Activated CD8-positive, alpha-beta memory T cell treated with anti-CD3 and anti-CD28 coated beads, Interleukin-2, amount 10 ng/mL, durations not matched to agents 7 days and 5 days (primary cell): ENCODE measurements at places on chromosomes 16 and 17.

DNA sequence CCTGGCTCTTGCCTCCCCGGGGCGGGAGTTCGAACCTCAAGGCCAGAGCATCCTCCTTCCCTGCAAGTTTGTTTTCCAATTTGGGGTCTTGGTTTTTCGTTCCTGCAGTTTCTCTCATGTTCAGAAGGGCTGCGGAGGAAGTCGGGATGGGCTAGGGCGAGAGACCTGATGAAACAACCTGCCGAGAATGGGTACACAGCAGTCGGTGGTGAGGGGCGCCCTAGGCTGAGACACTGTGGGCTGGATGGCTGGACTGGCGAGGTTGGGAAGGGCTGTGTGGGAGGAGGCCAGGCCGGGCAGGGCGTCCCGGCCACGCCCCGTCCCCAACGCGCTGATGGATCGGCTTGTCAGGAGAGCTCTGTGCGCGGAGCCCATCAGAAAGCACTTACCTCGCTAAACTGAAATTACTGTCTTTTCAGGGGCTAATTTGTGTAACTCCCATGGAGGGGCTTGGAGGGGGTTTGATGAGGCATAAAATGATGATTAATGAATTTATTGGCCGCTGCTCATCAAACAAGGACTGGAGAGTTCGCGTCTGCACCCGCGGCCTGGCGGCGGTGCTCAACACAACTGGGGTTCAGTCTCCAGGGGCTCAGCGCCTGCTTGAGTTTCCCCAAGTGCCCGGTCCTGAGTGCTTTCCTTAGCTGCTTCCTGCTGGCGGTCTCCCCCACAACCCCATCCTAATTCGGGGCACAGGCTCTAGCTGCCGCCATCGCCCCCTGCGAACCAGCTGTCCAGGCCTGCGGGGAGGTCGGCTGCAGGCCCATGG lies 9.0 kb downstream of the IRX5 start:
- no peak for DNase-seq

GRCh38 chr17:73723317-73723716 lies 79.1 kb upstream of the SDK2 start:
- DNase-seq = no peak

GRCh38 chr17:62870030-62870541 lies 62.0 kb upstream of the MARCHF10 start:
- no peak for DNase-seq

DNA sequence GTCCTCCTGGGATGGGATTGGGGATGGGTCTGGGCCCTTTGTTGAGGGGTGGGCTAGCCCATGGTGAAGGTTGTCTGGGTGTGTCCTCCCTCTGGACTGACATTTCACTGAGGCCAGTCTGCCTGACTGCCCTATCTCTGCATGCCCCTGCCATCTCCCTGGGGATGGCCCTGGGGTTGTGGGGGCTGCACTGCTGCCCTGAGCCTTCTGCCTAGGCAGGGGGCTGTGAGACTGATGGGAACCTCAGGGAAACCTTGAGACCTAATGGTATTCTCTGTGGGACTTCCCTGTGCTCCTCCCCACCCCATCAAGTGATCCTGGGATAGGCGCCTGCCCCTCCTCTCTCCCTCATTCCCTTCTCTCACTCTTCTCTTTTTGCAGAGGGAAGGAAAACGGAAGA lies 19.9 kb downstream of the RAI1 start:
- DNase-seq = no peak

DNA sequence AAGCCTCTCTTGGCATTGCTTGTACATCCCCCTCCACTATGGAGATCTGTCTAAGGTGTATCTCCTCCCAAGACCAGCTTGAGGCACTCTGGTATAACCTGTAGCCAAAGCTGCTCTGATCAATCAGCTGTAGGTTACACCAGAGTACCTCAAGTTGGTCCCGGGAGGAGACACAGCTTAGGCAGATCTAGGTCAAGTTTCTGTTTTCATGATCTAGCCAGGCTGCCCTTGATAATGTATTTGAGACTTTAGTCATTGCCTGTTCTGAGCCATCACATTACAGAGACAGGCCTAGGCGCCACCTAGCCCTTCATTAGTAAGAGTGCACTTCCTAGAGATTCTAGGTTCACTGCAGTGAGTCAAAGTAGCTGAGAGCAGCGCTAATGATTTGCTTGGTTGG lies 31.4 kb downstream of the ASGR1 start:
- DNase-seq = no peak

DNA sequence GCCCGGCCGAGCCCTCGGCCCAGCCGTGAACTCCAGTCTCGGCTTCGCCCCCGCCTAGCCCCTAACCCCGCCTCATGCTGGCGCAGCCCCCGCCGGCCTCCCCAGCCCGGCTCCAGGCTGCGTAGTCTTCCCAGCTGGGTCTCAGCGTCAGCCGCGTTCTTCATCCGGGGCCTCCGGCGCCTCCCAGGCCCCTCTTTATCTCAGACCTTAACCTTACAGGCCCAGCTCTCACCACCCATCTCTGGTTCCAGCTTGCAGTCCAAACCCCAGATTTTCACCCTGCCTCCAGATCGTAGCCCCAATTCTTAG lies at the start of gene PROCA1:
Gene PROCA1 (minus strand): TSS at position 166 of the 309 bp plus-strand sequence. CDS start 228 bp downstream, outside the sequence.
- DNase-seq = peak; percentile 68

- no peak for DNase-seq
Measured at GRCh38 chr16:24273508-24274182, 17.5 kb downstream of the CACNG3 start.

- DNase-seq = peak; percentile 81
Measured at GRCh38 chr16:17359788-17360390, 110.9 kb downstream of the XYLT1 start.

DNA sequence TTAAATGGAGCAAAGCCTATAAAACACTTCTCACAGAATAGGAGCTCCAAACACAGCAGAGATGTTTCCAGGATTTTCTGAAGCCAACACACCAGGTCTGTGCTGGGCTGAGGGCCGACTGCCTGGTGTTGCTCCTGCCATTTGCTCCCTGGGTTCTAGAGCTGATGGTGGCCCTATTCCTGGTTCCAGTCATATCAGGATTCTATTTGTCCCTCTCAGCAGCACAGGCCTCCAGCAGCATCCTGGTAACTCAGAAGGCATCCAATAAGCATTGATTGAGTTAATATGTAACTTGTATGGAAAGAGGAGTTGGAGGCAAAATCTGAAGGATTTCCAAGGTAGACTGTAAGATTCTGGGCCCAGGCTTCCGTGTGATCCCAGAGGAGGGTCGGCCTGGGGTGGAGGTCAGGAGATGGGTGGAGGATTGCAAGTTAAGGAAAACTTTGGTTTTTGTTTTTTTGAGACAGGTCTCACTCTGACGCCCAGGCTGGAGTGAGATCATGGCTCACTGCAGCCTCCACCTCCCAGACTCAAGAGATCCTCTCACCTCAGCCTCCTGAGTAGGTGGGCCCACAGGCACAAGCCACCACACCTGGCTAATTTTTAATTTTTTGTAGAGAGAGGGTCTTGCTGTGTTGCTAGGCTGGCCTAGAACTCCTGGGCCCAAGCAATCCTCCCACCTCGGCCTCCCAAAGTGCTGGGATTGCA lies 5.7 kb downstream of the NUPR1 start:
- no peak for DNase-seq

DNA sequence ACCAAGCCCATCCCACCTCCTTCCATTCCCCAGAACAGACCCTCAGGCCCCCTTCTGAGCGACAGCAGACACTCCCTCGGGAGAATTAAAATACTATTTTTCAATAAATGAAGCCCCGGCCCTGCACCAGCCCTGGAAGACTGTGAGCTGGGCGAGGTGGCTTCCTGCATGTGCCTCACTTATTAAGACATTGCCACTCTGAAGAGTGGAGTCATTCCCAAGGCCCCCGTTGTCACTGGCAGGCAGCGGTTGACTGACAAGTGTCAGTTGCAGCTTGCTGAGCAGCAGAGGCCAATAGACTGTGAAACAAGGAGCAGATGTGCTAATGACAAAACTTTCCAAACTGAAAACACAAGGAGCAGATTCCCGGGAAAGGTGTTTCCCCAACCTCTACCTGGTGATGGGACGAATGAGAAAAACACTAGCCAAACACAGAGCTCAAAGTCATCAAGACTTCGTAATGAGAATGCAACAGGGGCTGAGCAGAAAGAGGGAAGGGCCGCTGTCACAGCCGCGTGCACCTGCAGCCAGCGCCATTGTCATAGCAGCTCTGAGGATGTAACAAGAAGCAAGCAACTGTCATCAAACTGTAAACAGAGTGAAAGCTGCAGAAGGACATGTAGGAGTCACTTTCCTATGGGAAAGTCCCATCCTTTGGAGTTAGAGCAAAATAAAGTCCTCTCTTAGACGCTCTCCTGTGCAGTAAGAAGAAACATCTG lies 232.1 kb downstream of the C16orf78 start:
- peak; percentile 11 for DNase-seq

GRCh38 chr16:26111900-26112299 lies 420.1 kb downstream of the HS3ST4 start:
- no peak for DNase-seq

DNA sequence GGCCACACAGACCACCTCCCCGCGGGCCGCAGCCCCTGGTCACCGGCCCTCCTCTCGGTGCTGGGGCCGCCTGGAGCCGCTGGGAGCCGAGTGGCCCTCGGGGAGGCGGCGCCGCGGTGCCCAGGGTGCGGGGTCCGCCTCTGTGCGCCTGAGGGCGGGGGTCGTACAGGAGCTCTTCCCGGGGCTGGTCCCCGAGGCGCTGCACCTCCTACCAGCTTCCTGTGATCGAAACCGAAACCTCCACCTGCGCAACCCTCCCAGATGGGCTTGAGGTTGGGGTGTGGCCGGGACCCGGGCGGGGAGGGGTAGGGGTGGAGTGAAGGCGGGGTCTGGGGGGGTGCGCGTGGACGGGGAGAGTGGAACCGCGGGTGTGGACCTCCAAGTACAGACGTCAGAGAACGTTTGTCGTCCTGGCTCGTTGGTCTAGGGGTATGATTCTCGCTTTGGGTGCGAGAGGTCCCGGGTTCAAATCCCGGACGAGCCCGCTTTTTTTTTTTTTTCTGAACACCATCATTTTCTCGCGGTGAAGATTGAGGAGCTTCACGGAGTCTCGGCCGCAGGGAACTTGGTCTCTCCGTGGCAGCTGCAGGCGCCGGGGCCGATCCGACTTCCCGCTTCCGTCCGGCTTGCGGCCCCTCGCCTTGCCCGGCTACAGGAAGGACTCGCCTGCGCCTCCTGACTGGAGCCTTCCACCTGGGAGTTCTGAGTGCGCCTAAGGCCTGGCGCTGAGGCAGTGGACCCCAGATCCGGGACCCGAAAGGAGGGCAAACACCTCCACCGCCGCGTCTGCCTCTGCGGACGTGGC lies 23.9 kb downstream of the ZNF213 start:
- peak; percentile 96 for DNase-seq

DNA sequence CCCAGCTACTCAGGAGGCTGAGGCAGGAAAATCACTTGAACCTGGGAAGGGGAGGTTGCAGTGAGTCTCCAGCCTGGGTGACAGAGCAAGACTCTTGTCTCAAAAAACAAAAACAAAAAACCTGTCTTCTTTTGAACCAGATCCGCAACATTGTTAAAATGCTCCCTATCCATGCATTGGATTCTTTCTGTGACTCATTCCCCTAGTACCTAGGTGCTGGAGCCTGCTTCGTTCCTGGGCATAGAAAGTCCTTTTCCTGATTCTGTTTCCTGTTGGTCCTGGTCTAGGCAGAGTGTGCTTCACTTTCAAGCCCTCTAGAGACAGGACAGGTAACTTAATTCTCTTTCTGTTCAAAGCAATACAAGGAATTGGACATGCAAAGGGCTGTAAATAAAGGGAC lies 5.2 kb downstream of the EPN2 start:
- DNase-seq = no peak

- no peak for DNase-seq
Measured at GRCh38 chr17:17725011-17725751, 43.9 kb downstream of the RAI1 start.

GRCh38 chr17:46190763-46191162 lies 2.5 kb downstream of the KANSL1 start:
- no peak for DNase-seq

DNA sequence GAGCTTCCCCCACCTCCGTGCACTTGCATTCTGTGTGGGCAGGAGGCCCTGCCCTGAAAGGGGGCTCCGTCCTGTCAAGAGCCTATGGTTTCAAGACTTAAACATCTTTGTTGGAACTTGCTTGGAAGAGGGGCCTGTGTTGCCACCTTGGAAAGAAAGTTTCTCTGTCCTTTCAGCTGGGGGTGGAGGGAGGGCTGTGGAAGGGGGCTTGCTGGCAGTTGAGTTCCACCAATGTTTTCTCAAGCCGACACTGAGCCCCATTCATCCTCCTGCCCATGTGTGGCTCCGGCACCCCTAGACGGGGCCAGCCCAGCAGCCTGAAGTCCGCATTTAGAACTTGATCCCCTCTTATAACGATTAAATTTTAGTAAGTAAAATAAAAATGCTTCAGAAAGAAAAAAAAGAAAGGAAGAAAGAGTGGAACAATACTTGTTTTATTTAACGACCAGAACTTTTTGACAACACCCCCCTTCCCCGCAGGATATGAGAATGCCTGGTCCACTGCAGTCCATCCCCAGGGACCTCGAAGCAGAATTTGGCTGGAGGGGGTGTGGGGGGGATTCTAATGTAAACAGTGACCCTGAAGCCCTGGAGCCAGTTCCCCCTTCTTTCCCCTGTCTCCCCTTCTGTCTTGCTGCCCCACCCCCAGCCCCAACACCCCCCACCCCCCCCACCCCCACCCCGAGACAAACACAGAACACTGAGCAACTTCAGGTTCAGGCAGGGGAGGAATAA lies 26.9 kb upstream of the CLEC18A start:
- no peak for DNase-seq

GRCh38 chr17:45335721-45336120 lies 18.9 kb upstream of the MAP3K14 start:
- no peak for DNase-seq

DNA sequence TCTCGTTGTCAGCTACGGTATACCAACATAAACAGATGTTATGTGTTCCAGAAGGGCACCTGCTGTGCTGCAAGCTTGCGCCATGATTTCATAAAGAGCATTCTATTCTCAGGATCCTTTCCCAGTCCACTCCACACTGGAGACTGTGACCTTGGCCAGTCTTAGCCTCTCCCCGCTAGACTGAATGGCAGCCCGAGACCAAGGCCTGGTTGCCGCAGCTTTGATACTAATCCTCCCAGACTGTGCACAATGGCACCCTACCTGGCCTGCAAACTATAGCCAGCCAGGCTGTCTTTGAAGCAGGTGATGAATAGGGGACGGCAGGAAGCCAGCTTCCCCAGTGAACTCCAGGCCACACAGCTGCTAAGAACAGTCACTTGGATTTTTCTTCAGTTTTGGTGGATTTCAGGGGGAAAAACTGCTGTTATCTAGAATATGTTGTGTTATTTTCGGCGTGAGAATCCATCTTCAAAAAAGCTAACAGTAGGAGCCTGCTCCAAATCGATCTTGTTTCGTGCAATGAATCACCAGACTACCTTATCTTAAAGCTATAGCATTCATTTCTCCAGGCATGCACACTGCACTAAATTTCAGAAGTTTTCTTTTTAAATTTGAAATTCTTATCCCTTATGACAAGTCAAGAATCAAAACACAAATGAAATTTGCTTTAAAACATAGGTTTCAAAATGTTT lies 289.0 kb downstream of the CEP112 start:
- DNase-seq = no peak

- DNase-seq = no peak
Measured at GRCh38 chr17:21251337-21252010, 1.7 kb downstream of the NATD1 start.

GRCh38 chr16:1792836-1793577 lies 498 bp downstream of the IGFALS start:
- DNase-seq = no peak

GRCh38 chr17:51261024-51261963 lies 948 bp downstream of the UTP18 start:
- DNase-seq = no peak

- no peak for DNase-seq
Measured at GRCh38 chr16:87135246-87136030, 181.8 kb downstream of the C16orf95 start.

- DNase-seq = peak; percentile 62
Measured at GRCh38 chr17:42163113-42163512, 8.3 kb upstream of the RAB5C start.
